ENCODE measurements at places on chromosomes 7 and 10.

DNA sequence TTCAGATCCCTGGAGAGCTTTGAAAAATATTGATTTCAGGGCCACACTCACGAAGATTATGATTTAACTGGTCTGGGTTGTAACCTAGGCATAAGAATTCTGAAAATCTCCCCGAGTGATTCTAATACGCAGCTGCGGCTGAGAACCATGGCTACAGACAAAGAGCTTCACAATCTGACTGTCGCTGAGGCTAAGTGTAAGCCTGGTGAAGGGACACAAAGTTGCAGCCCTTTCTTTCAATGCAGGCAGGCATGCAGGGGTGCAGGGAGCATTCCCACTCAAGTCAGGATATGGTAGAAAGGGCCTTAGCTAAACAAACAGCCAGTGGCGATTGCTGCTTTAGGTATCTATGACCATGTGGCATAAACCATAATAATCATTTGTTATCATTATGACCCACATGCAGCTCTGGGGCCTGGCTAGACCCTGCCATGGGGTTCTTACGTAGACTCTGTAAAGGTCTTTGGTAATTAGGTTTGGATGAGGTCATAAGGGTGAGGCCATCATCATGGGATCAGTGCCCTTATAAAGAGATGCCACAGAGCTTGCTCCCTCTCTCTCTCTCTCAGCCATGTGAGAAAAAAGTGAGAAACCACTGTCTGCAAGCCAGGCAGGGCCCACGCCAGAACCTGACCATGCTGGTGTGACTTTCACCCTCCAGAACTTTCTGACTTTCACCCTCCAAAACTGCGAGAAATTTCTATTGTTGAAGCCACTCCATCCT lies 88.4 kb upstream of the LANCL2 start:
- no peak for DNase-seq

- no peak for DNase-seq
These were observed 71.4 kb upstream of the DYNC1I1 start for GRCh38 chr7:95700917-95701316.

GRCh38 chr7:149041350-149041749 lies 13.0 kb upstream of the PDIA4 start:
- DNase-seq, result no peak

DNA sequence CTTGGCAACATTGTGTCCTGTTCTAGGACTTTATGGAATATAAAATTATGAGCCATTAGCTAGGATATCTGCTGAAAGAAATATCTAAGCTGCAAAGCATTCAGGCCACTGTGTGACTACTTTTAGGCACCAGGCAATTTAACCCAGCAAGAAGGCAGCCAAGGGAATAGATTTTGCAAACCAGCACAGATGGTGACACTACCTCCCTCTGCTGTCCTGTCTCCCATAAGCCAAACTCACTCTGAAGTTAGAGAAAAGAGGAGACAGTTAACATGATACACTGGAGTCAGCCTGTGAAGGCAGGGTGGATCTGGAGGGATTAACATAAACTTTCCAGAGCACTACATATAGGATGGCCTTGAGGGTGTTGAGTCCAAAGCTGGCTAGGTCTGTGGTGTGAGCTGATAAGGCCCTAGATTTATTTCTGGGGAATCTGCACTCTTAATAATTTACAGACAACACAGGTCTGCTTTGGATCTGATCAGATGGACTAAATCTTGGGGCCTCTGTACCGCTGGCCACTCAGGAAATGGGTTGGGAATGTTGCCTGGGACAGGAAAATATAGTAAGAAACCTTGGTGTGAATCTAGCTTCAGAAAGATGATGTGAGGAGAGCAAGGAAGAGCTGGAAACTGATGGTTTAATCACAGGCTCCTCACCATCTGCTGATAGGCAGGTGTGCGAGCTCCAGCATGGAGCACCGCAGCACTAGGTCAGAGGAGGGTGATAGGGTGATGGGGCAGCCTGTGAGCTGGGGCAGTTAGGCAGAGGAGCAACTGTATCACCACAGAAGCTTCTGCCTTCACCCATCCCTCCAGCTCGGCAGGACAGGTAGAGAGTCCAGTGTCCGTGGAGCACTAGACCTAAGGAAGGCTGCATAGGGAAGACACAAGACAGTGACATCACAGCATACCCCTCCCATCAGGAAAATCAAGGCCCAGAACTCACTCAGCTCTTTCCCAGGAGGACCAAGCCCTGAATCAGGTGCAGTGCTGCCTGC lies 229.9 kb upstream of the PRSS1 start:
- DNase-seq, result no peak

- DNase-seq, result peak; percentile 21
These were observed 23.1 kb downstream of the PRF1 start for GRCh38 chr10:70579234-70580002.

DNA sequence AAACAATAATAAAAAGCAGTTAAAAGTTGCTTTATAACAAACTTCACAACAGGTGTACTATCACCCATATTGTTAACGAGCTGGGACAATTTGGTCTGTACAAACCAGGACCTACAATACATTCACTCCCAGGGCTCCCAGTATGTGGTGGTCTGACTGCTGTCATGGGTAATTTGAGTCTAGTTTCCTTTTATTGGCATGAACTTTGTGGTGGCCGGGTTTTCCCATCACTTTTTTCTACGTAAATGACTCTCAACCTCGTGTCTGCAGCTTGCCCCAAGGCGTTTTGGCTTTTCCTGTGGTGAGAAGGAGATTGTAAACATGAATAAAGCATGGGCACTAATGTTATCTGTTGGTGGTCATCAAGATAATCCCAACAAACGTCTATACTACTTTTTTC lies 118.7 kb upstream of the CDK6 start:
- DNase-seq, result no peak

- peak; percentile 60 for DNase-seq
These were observed 3.4 kb downstream of the STAM start for GRCh38 chr10:17647326-17647725.

GRCh38 chr7:79453558-79454360 lies at the start of gene MAGI2:
Gene MAGI2, minus strand, starts transcription at chr7:79453667. Its CDS starts 347 bp downstream, at chr7:79453320.
- DNase-seq, result no peak

DNA sequence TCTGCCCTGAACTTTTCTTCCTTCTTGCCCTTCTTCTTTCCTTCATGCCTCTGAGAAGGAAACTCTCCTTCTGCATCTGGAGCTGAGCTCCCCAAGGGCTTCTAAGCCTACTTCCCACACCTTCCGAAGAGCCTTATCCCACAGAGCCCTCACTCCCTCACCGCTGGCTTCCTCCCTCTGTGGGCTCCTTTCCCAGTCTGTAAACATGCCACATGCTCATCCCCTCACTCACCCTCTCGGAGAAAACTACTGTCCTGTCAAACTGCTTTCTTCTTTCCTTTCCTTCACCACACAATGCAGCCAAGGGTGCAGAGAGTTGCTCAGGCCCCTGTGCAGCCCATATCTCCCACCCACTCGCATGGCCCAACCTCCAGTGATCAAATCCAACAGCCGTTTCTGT lies 18.1 kb downstream of the ANKRD16 start:
- no peak for DNase-seq

DNA sequence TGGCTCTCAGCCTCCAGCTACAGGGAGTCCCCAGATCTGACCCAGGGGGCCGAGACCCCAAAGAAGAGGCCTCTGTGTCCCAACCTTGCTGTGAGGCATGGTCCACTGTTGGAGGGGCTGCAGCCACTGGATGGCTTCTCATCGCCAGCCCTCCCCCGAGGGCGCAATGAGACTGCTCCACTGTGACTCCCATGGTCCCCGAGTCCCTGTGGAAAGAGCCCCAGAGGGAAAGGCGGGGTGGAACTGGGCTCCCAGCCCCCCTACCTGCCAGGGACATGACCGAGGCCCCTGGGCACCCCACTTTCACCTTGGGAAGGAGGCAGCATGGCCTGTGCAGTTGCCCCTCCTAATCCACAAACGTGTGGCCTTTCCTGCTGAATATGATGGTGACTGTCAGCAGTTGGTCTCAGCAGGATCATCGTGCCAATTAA lies 33.5 kb upstream of the RET start:
- DNase-seq, result no peak

GRCh38 chr10:60910543-60910942 lies 33.4 kb downstream of the RHOBTB1 start:
- DNase-seq, result peak; percentile 81

GRCh38 chr10:50234486-50234885 lies 16.8 kb downstream of the ASAH2 start:
- DNase-seq, result no peak

- peak; percentile 63 for DNase-seq
These were observed 209.4 kb downstream of the CELF2 start for GRCh38 chr10:11227103-11227502.

- DNase-seq, result no peak
These were observed 72.1 kb downstream of the PTPRZ1 start for GRCh38 chr7:121945066-121945465.

DNA sequence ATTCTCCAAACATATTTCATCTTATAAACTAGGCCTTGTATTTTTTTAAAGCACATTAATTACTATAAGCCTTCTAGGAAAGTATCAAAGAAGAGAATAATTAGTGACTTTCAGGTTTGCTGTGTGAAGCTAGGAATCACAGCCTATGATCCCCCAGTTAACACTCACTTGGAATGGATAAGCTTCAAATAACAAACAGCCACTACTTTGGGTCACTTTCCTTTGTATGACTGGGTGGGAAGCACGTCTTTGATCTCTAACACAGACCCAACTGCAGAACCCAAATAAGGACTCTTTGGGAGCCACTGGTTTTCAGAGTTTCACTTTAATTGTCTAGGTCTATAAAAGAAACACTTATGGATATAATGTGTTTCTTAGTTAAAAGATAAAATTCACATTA lies 769.3 kb downstream of the MAGI2 start:
- no peak for DNase-seq

DNA sequence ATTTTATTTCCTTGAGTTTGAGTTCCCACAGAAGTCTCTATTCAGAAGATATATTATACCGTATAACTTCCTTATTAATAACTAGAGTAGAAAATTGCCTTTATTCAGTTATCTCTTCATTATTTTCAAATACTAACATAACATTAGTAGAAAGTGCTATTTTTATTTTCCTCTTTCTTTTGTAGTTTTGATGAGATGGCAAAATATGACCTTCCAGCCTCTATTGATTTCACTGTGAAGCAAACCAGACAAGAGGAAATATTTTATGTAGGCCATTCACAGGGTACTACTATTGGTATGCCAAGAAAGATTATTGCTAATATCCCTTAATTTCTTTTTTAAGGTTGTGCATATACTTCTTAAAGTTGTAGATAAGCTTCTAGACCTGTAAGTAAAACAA lies 7.9 kb downstream of the LIPJ start:
- no peak for DNase-seq

DNA sequence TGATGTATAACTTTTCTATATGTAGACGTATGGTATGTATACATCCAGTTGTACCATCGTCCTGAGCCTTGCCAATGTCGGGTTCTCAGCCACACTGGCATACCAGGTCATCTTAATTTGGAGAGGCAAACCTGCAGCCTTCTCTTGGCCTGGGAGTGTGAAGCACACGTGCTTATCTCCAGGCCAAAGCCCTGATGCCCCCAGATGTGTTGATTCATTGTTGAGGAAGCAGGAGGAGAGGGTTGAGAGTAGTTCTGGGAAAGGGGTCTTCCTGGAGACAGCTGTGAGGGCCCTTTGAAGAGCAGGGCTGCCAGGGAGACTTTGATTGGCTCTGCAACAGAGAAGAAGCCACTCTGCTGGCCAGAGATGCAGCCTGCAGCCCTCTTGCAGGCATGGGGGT lies 155.6 kb downstream of the ARHGAP21 start:
- DNase-seq, result no peak

- DNase-seq, result peak; percentile 50
These were observed 309.1 kb downstream of the MDFIC start for GRCh38 chr7:115230882-115231571.

- DNase-seq, result no peak
These were observed 24.6 kb upstream of the HUS1 start for GRCh38 chr7:48004032-48004431.

- DNase-seq, result peak; percentile 19
These were observed 44.2 kb upstream of the FRMD4A start for GRCh38 chr10:14374745-14375445.

DNA sequence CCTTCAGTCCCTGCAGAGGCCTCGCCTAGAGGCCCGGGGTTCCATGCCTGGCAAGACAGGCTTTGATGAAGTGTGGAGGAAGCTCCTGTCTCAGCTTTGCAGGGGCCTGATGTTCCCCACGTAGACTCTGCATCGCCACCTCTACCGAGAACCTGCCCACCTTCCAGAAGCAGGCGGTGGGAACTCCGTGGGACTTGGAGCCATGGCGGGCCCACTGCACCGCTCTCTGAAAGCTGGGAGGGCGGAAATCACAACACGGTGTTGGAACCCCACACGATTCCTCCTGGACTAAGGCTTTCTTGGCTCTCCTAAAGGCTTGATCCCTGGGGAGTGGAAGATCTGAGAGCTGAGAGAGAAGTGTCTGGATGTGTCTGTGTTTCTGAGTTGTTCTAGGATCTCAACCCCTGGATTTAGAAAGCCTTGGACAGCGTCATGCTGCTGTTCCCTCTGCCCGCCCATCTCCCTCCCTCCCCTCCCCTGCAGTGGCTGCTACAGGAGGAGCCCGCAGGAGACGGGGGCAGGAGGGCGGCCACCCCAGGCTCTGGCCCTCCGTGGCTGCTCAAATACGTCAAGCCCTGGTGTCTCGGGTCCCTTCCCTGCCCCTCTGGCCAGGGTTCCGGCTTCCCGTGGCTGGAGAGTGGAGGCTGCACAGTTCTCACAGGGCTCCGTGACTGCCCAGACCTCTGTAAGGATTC lies 79.7 kb downstream of the VIPR2 start:
- DNase-seq, result no peak

DNA sequence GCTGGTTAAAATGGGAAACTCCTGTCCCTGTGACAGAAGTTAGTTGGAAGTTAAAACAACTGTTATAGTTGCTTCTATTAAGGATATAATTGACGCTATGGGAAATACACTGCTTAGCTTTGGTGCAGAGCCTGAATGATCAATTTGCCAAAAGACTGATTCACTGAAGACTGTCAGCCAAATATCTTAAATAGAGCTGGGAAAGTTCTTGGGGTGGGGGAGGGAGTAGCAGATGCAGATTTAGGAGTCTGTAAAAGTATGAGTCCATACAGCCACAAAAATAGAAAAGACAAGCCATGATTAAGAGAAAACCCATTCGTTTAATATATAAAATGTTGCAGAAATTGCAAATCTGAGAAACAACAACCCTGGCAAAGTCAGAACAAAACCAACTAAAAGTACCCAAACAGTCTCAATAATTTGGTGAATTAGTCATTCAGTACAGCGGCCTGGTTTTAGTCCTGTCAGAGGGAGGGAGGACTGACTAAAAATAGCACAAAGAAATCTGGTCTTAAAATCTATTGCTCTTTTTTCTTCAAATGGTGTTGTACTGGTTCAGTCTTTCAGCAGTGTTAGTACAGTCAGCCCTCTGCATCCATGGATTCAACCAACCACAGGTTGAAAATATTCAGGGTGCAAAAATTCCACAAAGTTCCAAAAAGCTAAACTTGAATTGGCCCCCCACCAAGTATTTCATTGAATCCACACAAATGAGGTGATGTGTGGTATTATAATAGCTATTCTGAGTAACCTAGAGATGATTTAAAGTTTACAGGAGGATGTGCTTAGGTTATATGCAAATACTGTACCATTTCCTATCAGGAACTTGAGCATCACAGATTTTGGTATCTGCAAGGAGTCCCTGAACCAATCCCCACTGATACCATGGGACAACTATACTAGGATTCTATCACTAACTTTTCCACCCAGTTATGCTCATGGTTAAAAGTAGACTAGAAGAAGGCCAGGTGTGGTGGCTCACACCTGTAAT lies 30.0 kb downstream of the STK17A start:
- DNase-seq, result no peak

GRCh38 chr10:132715776-132716680 lies 69.9 kb downstream of the NKX6-2 start:
- DNase-seq, result no peak
